ENCODE measurements at places on chromosomes 13 and 19.

- no peak for DNase-seq
Observed at GRCh38 chr13:38409771-38410170, 60.1 kb downstream of the UFM1 start.

- DNase-seq: no peak
Observed at GRCh38 chr13:60351855-60352615, 45.0 kb upstream of the TDRD3 start.

GRCh38 chr19:54229146-54229545 is 6.3 kb upstream of the LILRB3 start:
- DNase-seq: no peak

DNA sequence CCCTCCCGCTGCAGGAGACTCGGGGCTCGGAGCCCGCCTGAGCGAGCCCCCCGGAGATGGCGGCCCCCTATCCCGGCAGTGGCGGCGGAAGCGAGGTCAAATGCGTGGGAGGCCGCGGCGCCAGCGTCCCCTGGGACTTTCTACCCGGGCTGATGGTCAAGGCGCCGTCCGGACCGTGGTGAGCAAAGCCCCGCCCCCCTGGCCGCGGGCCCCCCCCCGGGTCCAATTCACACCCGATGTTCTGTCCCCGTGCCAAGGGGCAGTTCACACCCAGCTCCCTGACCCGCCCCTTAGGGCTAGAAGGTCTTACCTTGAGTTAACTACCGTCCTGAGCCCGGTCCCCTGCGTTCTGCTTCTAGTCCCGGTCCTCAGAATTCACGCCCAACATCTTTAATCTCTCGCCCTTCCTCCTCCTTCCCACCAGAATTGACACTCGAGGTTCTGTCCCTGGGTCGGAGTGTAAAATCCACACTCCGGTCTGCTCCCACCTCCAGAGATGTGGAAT is 1.4 kb downstream of the NPAS1 start:
- no peak for DNase-seq

All from CD4-positive, alpha-beta T cell treated with Interleukin-21 for 1 hour (primary cell).